Kidney (tissue), 22 donors: ENCODE measurements at places on chromosomes 13 and 19.

DNA sequence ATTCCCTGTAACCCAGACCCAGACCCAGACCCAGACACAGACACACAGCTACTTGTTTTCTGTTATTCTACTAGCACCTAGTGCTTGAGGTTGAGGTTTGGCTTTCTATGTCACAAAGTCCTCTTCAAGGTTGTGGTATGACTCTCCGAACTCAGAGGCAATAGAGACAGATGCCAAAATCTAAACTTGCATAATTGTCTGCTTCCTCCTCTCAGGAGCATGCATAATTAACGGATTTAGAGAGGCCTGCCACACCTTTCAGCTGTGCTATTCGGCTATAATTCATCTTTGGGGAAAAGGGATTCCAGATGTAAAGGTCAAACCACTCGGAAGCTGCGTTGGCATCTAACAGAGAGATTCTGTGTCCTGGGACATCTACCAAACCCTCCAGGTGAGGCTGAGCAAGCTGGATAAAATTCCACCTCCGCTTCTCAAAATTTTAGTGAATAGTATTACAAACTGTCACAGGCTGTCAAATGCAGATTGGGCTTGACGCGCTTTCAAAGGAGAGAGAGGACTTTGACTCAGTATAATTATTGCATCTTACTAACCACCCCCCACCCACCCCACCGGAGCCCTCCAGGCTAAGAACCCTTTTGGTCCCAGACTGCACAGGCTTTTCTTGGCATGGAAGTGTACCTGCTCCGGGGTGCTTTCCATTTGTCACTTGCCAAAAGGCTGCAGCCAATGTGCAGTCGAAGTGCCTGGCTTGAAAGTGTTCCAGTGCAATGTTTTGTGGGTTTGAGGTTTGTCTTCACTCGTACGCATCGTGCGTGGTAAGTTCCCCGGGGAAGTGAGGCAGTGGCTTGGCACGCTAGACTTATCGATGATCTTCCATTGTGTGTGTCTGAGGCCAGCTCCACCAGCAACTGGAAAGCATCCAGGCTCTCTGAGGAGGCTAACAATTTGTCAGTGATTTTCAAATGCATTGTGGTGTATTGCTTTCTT lies 194.1 kb downstream of the TDRD3 start:
- DNase-seq: no peak

GRCh38 chr19:4172861-4173473 lies 9.4 kb downstream of the SIRT6 start:
- peak; percentile 85 for DNase-seq

GRCh38 chr19:12833738-12834565 lies 427 bp downstream of the RTBDN start:
- DNase-seq: no peak

GRCh38 chr19:39671739-39672363 lies 16.1 kb downstream of the LGALS16 start:
- DNase-seq: peak; percentile 82

DNA sequence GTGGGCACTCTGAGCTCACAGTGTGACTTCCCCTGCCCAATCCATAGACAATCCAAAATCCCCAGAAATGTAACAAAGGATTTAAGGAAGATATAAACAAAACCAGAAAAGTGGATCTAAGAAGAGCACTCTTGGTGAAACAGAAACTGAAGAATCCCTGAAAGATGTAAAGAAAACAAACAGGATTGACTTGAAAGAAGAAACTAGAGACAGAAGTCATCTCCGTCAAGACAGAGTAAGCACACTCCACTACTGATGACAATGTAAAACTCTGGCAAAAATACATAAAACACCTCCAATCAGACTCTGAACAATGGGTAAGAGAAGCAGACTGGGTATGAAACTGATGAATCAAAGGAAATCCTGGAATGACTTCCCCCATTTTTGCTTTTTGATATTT lies 13.5 kb downstream of the TUBGCP3 start:
- DNase-seq: no peak

- DNase-seq: peak; percentile 56
Observed at GRCh38 chr19:4578552-4579248, 19.2 kb upstream of the SEMA6B start.

GRCh38 chr13:40181203-40181845 lies 485.1 kb downstream of the FOXO1 start:
- no peak for DNase-seq

DNA sequence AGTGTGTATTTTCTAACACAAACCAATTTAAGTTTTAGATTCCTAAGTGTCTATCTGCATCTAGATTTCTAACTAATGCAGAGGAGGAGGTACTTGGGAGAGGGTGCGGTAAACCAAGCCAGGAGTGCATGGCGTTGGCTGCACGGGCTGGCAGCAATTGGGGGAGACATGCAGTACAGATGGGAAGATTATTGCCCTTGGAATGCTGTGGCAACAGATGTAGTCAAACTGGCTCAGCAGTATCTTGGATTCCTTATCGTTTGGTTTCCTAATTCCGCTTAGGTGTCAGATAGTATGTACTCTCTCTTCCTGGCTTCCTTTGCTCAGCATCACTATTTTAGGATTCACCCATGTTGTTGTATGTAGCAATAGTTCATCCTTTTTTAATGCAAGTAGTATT lies 29.4 kb upstream of the STK24 start:
- no peak for DNase-seq

GRCh38 chr19:29247872-29248271 lies 34.9 kb upstream of the UQCRFS1 start:
- no peak for DNase-seq

GRCh38 chr19:54434873-54435214 lies 14.2 kb upstream of the LENG8 start:
- no peak for DNase-seq

GRCh38 chr19:54947381-54947780 lies at the start of gene NLRP7:
Gene NLRP7, minus strand, starts transcription at chr19:54947530.
- DNase-seq: no peak

GRCh38 chr13:69553976-69554375 lies 553.6 kb upstream of the ATXN8OS start:
- DNase-seq: no peak

DNA sequence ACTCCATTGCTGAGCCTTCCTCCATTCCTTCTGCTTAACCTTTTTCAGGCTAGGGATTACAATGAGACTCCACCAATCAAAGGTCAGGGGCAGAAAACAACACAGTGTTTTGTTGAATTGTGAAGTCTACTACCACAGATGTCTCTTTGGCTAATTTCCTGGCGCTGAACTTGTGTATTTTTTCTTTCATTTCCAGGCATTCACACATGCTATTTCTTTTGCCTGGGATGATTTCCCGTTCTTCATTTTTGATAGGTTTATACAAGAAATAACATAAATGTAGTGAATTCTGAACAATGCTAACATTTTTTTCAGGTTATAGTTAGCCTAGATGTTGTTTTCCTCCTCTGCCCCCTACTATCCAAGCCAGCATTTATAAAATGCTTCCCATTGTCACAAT lies 64.3 kb downstream of the OLFM4 start:
- no peak for DNase-seq

DNA sequence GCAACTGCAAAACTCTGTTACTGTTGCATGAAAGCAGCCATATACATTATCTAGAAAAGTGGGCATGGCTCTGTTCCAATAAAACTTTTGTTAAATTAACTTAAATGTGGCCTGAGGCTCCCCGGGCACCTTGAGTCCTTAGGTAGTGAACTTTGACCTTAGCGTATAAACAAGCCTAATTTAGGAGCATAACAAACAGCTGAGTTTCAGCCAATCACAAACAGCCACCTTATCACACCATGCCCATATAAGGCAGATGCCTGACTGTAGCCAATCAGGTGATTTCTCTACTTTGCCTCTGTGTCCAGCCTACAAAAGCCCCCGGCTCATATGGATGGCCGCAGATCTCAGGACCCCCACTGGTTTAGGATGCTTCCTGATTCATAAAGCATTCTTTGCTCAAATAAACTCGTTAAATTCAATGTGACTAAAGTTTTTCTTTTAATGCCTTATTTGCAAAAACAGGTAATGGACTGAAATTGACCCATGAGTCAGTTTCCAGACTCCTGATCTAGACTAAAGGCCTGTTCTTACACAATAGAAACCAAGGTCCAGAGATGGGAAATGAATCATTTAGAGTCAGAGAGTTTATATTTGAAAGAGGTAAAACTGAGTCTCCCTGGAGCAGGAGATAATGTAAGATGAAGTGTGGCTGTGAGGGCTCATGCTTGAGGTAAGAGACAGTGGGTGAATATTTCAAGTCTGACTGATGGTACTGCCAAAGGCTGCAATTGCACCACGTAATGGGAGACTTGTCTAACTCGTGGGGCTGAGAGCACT lies 130.2 kb downstream of the FGF9 start:
- no peak for DNase-seq

GRCh38 chr13:56837161-56837560 lies 303.6 kb upstream of the PRR20A start:
- no peak for DNase-seq

- peak; percentile 92 for DNase-seq
Observed at GRCh38 chr19:3987619-3988371, 2.5 kb upstream of the EEF2 start.

DNA sequence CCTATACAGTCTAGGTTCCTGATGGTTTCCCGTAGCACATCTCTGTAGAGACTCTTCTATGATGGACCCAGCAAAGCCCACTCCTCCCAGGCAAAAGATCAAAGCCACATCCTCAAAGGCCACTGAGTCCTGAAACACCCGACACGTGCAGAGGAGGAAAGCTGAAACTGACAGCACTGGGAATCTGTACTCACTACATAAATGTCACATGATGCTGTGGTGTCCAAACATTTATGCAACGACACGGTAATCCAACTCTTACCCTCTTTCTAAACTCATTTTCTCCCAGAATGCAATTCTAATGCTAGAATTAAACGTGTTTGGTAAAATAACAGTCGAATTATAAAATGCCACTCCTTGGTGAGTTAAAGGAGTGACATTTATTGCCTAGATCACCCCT lies 7.0 kb upstream of the ZNF441 start:
- DNase-seq: no peak

DNA sequence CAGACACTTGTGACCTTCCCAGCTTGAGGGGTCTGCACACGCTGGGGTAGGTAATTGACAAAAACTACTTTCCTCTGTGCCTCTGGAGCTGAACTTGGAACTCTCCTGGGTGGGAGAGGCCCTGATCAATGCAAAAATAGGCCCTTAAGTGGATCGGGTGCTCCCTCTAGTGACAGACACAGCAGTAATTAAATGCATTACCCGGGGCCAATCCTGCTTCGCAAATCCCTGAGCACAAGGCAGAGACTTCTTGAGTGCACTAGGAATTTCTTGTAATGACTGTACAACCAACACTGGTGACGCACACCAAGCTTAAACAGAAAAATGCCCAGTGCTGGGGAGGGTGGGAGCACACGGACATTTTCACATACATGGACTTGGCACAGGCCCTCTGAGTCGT lies 10.6 kb upstream of the UBE2S start:
- peak; percentile 76 for DNase-seq

- DNase-seq: no peak
Observed at GRCh38 chr13:32660227-32660626, 74.0 kb downstream of the PDS5B start.

GRCh38 chr19:42178791-42179674 lies 38.4 kb downstream of the DEDD2 start:
- DNase-seq: peak; percentile 8
